ENCODE measurements at places on chromosomes 1 and 21. TPM values are rescaled to one million over a fixed set of nuclear protein-coding genes. Genes with fewer than 3 reads are reported as not detected.

The PCAT6 gene
- total RNA-seq, result not detected

GRCh38 chr1:153881751-153882150 is 41.0 kb downstream of the GATAD2B start:
- DNase-seq, result peak; percentile 78
- peaks cover 9% of the 10 kb centered on the region for H3K4me1 ChIP-seq
- H3K4me3 ChIP-seq, result no peak overlapping the region
- H3K27ac ChIP-seq, result no peak overlapping the region
- no peaks in the 10 kb centered on the region for H3K27me3 ChIP-seq

- no peak overlapping the region for H3K27ac ChIP-seq
- no peaks in the 10 kb centered on the region for H3K36me3 ChIP-seq
- DNase-seq, result no peak
- no peaks in the 10 kb centered on the region for H3K4me1 ChIP-seq
These were observed 3.7 kb downstream of the OR10J1 start for GRCh38 chr1:159443066-159443750.

GRCh38 chr1:10074059-10074851 is 41.5 kb downstream of the UBE4B start:
- H3K27ac ChIP-seq, result no peak overlapping the region
- no peaks in the 10 kb centered on the region for H3K27me3 ChIP-seq
- peaks cover 2% of the 10 kb centered on the region for H3K4me1 ChIP-seq
- DNase-seq, result no peak

- H3K27me3 ChIP-seq, result no peaks in the 10 kb centered on the region
- no peak overlapping the region for H3K27ac ChIP-seq
- no peaks in the 10 kb centered on the region for H3K36me3 ChIP-seq
- no peaks in the 10 kb centered on the region for H3K4me1 ChIP-seq
- no peak for DNase-seq
- no peak overlapping the region for H3K4me3 ChIP-seq
These were observed 149.6 kb downstream of the CYYR1 start for GRCh38 chr21:26423511-26423910.

GRCh38 chr1:227959325-227959860 is 11.7 kb upstream of the WNT9A start:
- H3K36me3 ChIP-seq, result no peaks in the 10 kb centered on the region
- no peak overlapping the region for H3K4me3 ChIP-seq
- no peak for DNase-seq
- no peaks in the 10 kb centered on the region for H3K4me1 ChIP-seq
- no peaks in the 10 kb centered on the region for H3K27me3 ChIP-seq
- no peak overlapping the region for H3K27ac ChIP-seq

DNA sequence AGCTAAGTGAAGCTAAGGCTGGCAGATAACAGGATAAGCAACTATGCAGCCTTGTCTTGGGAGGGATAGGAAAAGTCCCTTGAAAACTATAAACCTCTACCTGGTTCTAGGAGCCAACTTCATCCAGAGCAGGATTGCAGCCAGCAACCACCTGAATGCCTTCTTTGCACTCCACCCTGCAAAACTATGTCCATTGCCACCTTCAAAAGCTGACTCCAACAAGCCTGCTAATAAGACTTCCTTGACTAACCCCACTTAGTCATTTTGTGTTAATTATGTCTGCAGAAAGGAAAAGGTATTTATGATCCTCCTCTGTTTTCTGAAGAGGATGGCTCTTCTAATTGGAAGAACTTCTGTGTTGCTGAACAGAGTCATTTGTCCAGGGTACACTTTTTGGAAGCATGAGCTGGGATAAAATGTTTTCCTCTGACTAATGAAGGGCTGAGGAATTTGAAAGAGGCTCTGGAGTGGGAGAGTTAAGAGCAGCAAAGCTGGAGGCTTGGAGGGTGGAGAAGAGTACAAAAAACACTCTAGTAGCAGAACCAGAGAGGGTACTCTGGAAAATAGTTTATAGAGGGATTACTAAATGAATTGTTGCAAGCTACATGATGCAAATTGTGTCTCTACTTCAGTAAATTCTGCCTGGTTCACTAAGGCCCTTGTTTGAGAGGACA is 9.6 kb upstream of the RIMKLA start:
- H3K4me1 ChIP-seq, result no peaks in the 10 kb centered on the region
- H3K27ac ChIP-seq, result no peak overlapping the region
- H3K36me3 ChIP-seq, result no peaks in the 10 kb centered on the region
- DNase-seq, result no peak
- no peak overlapping the region for H3K4me3 ChIP-seq
- H3K27me3 ChIP-seq, result no peaks in the 10 kb centered on the region

- peaks cover 4% of the 10 kb centered on the region for H3K4me1 ChIP-seq
- no peak for DNase-seq
- no peak overlapping the region for H3K27ac ChIP-seq
- no peaks in the 10 kb centered on the region for H3K27me3 ChIP-seq
- H3K36me3 ChIP-seq, result no peaks in the 10 kb centered on the region
- no peak overlapping the region for H3K4me3 ChIP-seq
These were observed 519.9 kb downstream of the SMYD3 start for GRCh38 chr1:245987219-245987545.

GRCh38 chr21:26788790-26789189 is 56.4 kb downstream of the ADAMTS1 start:
- DNase-seq, result peak; percentile 94
- no peak overlapping the region for H3K27ac ChIP-seq
- H3K4me1 ChIP-seq, result peaks cover 13% of the 10 kb centered on the region
- no peaks in the 10 kb centered on the region for H3K27me3 ChIP-seq
- H3K4me3 ChIP-seq, result no peak overlapping the region

GRCh38 chr1:89528382-89528780 is 3.8 kb downstream of the LRRC8B start:
- peaks cover 11% of the 10 kb centered on the region for H3K4me1 ChIP-seq
- H3K27me3 ChIP-seq, result no peaks in the 10 kb centered on the region
- no peak overlapping the region for H3K27ac ChIP-seq
